ENCODE measurements at places on chromosomes 6 and 20.

DNA sequence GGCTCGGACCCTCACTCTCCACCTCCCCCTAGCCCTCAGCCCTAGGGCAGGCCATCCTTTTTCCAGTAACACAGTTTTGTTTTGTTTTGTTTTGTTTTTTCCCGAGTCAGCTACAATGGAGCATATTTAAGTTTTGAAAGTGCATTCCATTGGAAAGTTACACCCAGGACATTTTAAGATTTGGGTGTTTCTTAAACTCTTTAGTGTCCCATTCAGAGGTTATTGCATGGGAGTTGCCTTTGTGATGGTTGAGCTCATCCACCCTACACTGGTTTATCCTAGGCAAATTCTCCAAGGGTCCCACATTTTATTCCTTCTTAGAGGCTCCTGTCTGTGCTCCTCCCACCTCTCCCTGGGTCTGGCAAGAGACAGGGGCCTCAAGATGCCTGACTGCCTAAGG, 58.9 kb downstream of the THBS2 start:
- DNase-seq = no peak

DNA sequence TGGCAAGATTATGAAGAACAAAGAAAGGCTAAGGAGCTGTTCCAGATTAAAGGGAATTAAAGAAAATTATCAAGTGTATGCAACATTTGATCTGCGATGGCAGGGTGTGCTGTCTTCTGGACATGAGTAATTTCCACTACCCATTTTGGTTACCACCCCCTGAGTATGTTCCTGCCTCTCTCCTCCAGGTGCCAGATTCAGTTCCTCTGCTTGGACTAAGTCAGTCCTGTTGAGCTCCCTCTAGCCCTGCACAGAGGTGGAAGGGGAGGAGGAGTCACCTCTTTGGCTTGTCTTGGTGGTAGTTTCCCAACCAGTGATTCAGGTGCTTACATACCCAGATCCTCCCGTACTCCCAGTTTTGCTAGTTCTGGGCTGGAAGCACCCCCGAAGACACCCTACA, 22.2 kb upstream of the SNRPB2 start:
- DNase-seq = no peak

DNA sequence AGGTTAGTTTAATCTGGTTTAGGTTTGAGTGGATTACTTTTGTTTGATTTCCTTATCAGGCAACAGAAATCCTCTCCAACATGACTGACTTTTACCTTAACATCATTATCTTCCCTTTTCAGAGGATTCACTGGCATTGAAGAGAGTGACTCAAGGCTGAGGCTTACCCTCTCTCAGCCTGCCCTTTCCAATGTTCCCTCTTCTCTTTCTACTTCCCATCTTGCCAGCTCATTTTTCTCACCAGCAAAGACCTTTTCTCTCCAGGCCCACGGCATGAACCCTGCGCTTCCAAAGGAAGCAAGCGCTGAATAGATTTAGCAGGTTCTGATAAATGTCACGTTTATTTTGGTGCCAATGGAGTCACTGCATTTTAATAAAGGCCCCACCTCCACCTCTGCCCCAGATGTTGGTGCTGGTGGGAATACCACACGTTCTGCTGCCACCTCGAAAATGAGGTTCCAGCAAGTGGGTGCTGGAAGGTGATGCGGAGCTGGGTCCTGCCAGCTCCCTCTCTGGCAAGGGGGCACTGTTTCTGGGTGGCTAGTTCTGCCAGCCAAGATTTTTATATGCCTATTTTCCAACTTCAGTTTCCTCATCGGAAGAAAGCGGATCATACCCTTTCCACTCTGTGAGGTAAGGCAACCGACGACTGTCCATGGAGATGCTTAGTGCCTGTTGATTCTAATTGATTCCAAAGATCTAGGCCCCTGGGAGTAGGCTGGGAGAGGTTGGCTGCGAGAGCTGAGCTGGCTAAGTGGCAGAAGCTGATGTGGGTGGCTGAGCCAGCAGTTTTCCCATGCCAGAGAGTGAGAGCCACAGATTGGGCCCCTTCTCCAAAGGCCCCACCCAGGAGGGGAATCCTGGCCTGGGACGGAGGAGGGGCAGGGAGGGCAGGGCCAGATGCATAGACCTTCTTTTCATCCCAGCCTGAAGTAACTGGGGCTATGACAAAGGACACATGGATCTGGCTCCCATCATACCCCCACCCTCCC, 87.7 kb upstream of the MAFB start:
- DNase-seq = no peak

GRCh38 chr20:46144432-46145025, 26.4 kb downstream of the CD40 start:
- no peak for DNase-seq

Measured in anterior cingulate cortex (tissue), 58 donors.